Cardiac septum (tissue), 1 donor: ENCODE measurements at places on chromosomes 1 and 21. TPM values are rescaled to one million over a fixed set of nuclear protein-coding genes. Genes with fewer than 3 reads are reported as not detected.

The PCP4L1 gene
- 0.38 TPM for total RNA-seq

The VPS13D gene
- 68.2 TPM for total RNA-seq

The S100A9 gene
- total RNA-seq = 91.9 TPM

The DVL1 gene
- 96.2 TPM for total RNA-seq

DNA sequence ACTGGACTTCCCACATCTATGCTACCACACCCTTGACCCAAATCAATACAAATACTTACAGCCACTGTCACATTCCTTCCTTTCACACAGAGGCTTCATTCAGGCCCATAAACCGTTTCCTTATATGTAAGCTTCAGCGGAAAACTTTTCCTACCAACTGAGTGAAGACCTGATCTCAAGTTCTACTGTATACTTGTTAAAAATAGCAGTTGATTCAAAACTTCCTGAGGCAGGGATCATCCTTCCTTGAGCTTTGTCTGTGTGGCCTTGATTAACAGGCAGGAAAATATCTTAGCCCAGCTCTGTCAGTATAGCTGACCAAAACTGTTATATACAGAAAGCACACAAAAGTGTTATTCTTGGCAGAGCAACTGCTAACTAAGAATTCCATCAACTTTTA, 42.7 kb downstream of the DENND2C start:
- DNase-seq = no peak

DNA sequence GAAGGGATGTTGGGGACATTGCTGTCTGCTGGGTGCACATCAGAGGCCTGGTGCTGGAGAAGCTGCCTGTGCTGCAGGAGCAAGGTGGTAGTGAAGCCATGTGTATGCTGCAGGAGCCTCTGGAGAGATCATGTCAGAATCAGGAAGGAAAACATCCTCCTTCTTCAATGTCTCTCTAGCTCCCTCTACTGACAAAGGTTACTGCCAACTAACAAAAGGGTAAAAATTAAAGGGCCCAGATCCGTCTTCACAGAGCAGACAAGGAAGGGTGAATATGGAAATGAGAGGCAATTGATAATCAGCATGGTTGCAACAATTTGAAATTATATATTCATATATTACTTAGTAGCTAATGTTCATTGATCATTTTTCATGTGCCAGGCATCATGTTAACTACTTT, 32.2 kb downstream of the FAM177B start:
- no peak for DNase-seq

- peak; percentile 89 for DNase-seq
These were observed 9.6 kb upstream of the TNFRSF25 start for GRCh38 chr1:6475381-6476133.

- no peak for DNase-seq
These were observed 264.2 kb downstream of the USP25 start for GRCh38 chr21:15993951-15994350.
